ENCODE measurements at places on chromosomes 16 and 17. TPM values are rescaled to one million over a fixed set of nuclear protein-coding genes. Genes with fewer than 3 reads are reported as not detected.
A peak's percentile ranks its signal among the peaks of the same experiment; 100 is the strongest.

Gene HSD3B7
- 16.3 TPM for total RNA-seq

- peak; percentile 4 for DNase-seq
Measured at GRCh38 chr16:17784073-17784472, 313.3 kb upstream of the XYLT1 start.

Gene SOST
- total RNA-seq: not detected

Gene CYB5D1
- 16.7 TPM for total RNA-seq

Gene GSE1
- 38.4 TPM for total RNA-seq

DNA sequence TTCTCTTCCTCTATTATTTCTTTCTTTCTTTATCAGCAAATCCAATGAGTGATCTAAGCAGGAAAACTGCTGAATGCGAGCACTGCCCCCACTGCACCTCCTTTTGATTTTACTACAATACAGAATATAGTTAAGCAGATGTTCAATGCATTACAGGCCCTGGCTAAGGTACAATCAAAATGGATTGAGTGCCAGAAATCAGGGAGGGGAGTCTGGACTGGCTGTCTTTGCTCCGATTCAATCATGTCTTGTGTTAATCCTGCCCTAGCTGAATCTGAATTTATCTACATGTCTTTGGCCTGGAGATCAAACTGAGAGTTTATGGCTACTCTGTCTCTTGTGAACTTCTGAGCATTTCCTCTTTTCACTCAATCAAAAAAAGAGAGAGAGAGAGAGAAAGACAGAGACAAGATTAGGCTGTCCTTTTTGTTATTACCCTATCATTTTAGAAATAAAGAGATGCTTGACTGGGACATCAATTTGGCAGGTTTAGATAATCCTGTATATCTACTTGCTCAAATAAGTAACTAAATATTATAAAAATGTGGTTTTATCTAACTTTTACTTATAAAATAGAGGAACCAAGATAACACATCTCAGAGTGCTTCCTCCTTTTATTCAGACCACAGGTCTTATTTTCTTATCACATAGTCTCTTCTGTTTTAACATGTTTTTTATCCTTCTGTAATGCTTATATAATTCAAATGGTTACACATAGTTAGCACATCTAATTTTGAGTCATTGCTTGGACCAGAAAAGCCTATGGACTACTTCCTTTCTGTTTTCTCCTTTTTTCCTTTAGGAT lies 656.2 kb downstream of the KCNJ2 start:
- DNase-seq: no peak

Gene ARL5C
- 0.58 TPM for total RNA-seq

DNA sequence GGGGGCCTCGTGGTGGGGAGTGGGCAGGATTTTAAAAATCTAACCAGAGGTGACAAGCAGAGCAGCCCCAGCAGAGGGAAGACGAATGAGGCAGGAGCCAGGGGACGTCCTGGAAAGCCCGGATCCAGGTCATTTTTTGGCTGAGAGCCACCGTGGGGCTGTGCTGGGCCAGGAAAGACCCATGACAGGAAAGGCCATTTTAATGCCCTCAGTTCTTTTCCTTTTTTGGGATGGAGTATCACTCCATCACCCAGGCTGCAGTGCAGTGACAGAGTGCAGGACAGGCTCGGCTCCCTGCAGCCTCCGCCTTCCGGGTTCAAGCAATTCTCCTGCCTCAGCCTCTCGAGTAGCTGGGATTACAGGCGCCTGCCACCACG lies 30.5 kb upstream of the JPH3 start:
- DNase-seq: no peak

GRCh38 chr16:79535130-79535529 lies 65.4 kb downstream of the MAF start:
- DNase-seq: no peak

Gene LGALS9B
- total RNA-seq: not detected

GRCh38 chr17:11404431-11405276 lies 163.6 kb downstream of the SHISA6 start:
- peak; percentile 1 for DNase-seq

Gene OTOP2
- total RNA-seq: not detected

GRCh38 chr16:35188288-35189155 lies 1729.1 kb downstream of the TP53TG3F start:
- DNase-seq: no peak

DNA sequence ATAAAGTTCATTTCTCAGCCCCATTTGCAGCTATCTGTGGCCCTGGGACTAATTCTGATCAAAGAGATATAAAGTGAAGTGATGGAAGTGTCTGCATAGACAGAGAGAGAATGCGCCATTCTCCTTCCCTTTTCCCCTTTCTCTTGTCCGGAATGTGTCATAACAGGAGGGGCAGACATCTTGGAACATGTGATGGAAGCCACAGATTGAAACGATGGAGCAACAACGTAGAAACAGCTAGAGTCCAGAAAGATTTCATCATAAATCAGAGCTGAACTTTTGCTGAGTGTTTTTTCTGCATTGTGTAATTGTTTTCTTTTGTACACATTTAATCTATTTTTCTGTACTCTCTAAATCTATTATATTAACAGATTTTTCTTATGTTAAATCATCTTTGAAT lies 11.3 kb downstream of the ASGR1 start:
- DNase-seq: no peak

Gene C16orf54
- total RNA-seq: not detected

DNA sequence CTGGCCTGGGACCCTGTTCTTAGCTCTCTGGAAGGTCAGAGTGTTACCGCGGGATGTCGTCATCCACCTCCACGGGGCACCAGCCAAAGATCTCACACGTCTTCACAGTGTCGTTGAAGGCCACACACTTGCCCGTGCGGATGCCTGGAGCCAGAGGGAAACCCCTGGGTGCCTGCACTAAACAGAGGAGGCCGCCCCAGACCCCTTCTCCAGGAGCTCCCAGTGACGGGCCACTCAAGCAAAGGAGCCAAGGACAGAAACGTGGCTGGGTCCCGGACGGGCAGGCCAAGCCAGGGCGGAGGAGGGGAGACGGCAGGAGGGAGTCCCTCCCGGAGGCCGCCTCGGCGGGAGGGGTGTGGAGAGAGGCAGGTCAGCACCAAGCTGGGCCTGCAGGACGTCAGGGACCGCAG lies 11.0 kb upstream of the CAMKK1 start:
- no peak for DNase-seq

GRCh38 chr17:81116704-81117103 lies 48.6 kb upstream of the PVALEF start:
- no peak for DNase-seq

Gene NTN3
- not detected for total RNA-seq

Gene MT1F
- total RNA-seq: 27.3 TPM

DNA sequence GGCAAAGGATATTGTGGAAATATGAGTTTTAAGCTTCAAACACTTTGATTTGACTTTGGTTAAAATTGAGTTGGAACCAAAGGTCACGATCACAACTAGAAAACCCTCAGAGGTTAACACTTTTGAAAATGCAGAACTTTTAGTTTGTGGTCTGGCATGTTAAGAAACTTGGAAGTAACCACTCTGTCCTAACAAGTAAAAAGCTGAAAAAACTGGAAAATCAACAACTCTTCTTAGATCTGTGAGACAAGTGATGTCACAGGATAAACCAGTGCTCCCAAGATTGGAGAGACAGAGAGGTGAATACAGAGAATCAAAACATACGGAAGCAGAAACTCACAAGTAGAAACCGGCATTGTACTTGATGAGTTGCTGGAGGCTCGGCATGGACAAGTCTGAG lies 17.4 kb downstream of the MFSD6L start:
- DNase-seq: no peak

GRCh38 chr16:26649381-26650045 lies 417.2 kb upstream of the C16orf82 start:
- no peak for DNase-seq

Gene KLHL36
- total RNA-seq: 33.8 TPM

DNA sequence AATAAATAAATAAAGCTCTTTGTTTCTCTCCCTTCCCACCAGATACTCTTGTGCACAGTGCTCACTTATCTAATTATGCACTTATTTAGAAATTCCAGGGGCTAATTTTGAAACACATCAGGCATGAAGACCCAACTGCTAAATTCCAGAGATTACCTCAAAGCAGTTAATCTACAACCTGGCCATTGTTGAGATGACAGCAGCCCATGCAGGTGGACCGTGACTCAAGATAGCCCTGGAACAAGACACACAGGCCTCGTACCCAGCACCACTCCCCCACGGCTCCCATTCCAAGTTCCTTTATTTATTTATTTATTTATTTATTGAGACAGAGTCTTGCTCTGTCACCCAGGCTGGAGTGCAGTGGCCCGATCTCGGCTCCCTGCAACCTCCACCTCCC lies 60.1 kb upstream of the NPEPPS start:
- no peak for DNase-seq

Gene EVPLL
- 1.1 TPM for total RNA-seq

GRCh38 chr16:72210072-72210471 lies 38.1 kb upstream of the PMFBP1 start:
- DNase-seq: no peak

Gene C17orf50
- total RNA-seq: not detected

Gene TERB1
- total RNA-seq: not detected

Gene PTX4
- 0.40 TPM for total RNA-seq

- no peak for DNase-seq
Measured at GRCh38 chr17:66341462-66341861, 39.0 kb downstream of the PRKCA start.

- DNase-seq: no peak
Measured at GRCh38 chr16:84916178-84916577, 95.2 kb downstream of the ZDHHC7 start.

DNA sequence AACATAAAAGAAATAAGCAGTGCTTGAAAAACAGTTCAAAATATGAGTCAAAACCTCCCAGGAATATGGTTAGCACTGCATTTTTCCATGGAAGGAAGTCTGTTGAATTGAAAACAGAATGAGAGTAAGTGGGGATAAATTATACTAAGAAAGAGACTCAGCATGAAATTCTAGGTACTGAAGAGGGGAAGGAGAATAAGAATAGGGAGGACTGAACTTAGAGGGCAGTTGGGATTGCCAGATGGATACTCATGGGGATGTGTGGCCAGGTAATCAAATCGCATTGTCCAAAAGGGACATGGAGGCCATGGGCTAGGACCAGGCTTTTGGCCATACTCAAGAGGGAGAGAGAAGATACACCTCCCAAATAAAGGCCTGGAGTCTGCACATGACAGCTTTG lies 247.9 kb downstream of the CDH13 start:
- DNase-seq: no peak

DNA sequence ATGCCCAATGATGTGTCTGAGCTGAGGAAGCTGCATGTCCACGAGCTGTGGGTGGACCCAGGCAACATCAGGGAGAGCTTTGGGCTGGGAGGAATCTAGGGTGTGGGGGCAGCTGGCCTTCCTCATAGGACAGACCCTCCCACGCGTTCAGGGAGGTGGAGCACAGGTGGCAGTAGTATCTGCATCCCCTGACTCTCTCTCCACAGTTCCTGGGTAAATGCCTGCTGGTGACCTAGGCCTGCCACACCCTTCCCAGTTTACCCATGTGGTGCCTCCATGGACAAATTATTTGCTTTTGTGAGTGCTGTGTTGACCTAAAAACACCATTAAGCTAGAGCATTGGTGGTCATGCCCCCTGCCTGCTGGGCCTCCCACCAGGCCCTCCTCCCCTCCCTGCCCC lies 3.2 kb downstream of the HBM start:
- DNase-seq: no peak

Gene RAD51D
- 10.7 TPM for total RNA-seq

Gene RGS9
- 2.7 TPM for total RNA-seq

Gene BAHCC1
- 9.9 TPM for total RNA-seq

GRCh38 chr17:7824021-7824924 lies 9.7 kb upstream of the KDM6B start:
- no peak for DNase-seq

All from PC-3 (cell line).